Stomach (tissue), 19 donors: ENCODE measurements at places on chromosomes 12 and 14. TPM values are rescaled to one million over a fixed set of nuclear protein-coding genes. Genes with fewer than 3 reads are reported as not detected.
A peak's percentile ranks its signal among the peaks of the same experiment; 100 is the strongest.

The RIMBP2 gene
- 3.7 TPM for total RNA-seq

The INSM2 gene
- not detected for total RNA-seq

The TNS2 gene
- 38.5 TPM for total RNA-seq

The TRAF3 gene
- 4.0 TPM for total RNA-seq

GRCh38 chr12:93944201-93944600 is 204.2 kb upstream of the PLXNC1 start:
- no peak for DNase-seq

DNA sequence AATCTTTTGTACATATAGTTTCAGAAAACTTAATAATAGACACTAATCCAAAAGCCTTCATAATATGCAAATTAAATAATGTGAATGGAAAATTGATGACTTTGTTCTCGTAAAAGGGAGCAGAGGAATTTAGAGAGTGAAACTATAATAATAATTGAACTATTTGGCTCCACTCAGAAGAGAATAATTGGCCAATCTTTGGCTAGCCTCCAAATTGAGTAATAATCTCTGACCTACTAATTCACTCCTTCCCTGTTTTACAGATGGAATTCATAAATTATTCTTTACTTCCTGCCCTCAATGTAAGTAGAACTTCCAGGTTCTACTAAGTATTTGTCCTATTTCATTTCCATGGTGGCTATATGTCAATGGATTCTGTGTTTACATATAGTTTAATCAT is 15.8 kb downstream of the TRIM9 start:
- no peak for DNase-seq

GRCh38 chr14:34243001-34243400 is 219.0 kb downstream of the SPTSSA start:
- DNase-seq: no peak

DNA sequence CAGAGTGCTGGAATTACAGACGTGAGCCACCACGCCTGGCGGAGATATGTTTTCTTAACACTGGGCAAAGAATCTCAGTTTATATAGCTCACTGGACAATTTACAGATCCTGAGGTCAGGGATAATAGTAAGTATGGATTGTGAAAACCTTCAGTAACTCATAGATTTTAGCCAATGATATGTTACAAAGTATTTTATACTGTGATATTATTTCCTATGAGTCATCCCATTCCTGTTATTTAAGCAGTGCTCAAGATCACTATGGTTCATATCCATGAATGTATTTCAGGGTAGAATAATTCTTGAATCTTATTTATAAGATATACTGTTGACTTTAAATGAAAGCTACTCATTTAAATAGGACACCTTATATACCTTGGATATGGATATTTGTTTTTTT is 107.2 kb downstream of the RAD51B start:
- no peak for DNase-seq

DNA sequence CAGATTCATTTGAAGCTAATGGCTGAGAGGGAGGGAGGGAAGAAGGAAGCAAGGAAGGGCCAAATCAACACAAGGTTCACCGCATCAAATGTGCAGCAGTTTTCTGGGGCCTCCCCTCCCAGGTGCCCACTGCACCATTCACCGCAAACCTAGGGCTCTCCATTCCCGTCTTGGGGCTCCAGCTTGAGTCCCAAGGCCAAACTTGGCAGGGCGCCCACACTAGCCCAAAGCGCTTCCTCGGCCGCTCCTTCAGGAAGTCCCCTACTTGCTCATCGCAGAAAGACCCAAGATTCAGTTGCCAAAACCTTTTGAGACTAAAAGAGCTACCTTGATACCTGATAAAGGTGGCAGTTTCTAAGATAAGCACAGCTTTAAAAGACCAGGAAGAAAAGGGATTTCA is 140.5 kb upstream of the FKBP4 start:
- no peak for DNase-seq

DNA sequence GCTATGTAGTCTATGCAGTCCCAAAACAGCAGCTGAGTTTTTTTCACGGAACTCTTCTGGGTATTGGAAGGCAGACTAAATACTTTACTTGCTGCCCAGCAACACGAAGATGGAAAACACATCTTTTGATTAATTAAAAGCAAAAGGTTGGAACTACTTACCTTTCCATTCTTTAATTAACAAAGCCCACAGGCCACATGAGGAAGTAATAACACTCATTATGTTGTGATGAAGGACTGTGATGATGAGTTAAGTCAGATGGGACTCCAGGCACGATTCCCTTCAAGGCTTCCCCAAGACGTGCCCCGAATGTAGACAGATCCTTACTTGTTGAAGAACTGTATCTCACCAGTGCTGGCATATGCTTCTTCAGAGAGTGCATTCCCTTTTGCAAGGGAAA is 129.0 kb downstream of the WIF1 start:
- no peak for DNase-seq

- DNase-seq: no peak
Observed at GRCh38 chr14:36588788-36589187, 6.4 kb upstream of the NKX2-8 start.

GRCh38 chr14:87044807-87045206 is 948.2 kb downstream of the GALC start:
- DNase-seq: peak; percentile 12

GRCh38 chr12:17841496-17841895 is 248.5 kb downstream of the RERGL start:
- DNase-seq: no peak
